Stimulated activated CD4-positive, alpha-beta T cell treated with anti-CD3 and anti-CD28 coated beads, Interleukin-15, amount 100 ng/mL, for 1 hour (primary cell): ENCODE measurements at places on chromosomes 1 and 21.
A peak's percentile ranks its signal among the peaks of the same experiment; 100 is the strongest.

DNA sequence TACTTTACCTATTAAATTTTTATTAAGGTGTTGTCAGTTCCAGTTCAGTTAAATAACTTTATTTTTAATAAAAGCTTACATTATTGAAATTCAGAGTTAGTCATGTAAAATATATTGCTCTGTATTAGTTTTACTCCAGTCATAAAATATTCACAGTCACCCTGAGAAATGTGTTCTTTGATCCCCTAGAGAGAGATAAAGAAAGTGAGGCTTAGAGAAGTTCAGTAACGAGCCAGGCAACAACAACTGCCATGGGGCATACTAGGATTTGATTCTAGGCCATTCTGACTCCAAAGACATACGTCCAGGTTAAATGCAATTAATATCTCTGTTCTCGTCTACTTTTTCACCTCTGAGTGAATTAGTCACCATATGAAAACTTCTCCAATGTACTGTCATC lies 761.9 kb upstream of the CXADR start:
- DNase-seq, result no peak

DNA sequence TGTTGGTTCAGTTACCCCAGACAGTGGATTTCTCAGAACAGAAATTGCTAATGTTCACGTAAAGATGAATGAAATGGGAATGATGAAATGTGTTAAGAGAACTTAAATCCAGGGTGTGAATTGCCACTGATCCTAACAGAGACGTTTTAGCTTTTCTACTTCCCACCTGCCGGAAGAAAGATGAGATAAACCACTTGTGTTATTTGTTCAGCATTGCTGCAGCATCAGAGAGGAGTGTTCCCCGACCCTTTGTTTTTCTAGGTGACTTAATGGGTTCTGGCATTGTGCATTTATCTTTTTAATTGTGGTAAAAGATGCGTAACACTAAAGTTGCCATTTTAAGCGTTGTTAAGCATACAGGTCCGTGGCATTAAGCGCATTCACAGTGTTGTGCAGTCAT lies 122.3 kb downstream of the GALNT2 start:
- no peak for DNase-seq

DNA sequence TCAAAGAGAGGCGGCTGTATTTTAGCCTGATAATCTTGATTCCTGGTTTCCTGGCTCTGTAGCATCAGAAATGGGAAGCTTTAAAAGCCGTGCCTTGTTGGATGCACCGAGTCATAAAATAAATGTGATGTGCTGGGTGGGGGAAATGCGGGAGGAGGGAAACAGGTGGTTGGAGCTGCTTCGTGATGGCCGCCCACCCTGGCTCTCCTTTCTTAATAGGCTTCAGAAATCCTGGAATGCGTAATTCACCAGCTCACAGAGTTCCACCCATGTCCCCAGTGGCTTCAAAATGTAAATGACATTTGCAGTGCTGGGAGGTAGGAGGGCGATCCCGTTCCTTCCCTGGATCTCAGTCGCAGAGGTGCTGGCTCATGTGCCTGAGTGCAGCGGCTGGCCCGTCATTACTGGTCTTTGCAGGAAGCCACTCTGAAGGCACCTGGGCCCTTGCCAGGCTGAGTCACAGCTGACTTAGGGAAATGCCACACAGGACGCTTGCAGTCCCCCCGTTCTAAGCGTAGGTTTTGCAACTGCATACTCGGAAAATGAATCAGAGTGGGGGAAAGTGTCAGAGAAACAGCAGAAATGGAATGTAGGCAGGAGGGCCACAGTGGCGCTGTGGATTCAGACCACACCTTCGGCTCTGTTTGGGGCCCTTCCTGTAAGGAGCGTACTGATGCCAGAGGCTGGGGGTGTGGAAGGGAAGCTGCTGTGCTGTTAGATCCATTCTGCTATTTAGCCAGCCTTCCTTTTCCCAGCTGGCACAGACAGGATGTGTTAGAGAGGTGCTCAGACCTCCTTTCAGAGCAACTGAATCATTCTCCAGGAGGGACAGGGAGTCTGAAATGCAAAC lies 37.6 kb downstream of the GALNT2 start:
- DNase-seq, result peak; percentile 75

- DNase-seq, result no peak
Measured at GRCh38 chr1:209594440-209594839, 10.9 kb downstream of the CAMK1G start.

DNA sequence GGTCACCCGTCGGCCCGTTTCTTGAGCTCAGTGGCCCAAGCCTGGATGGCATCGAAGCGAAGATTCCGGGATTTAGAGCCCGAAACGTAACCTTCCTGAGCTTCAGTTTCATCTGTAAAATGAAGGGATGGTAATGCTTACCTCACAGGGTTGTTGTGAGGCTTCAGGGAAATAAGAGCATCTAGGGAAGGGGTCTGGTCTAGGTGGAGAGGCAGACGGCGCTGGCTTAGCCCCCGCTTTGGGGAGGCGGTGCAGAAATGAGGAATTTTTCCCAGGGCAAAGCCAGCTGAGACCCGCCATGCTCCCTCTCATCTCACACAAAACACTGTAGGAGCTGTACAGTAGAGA lies 717 bp upstream of the MYCL start:
- no peak for DNase-seq

GRCh38 chr1:14887764-14888350 lies 265.7 kb upstream of the TMEM51 start:
- no peak for DNase-seq

DNA sequence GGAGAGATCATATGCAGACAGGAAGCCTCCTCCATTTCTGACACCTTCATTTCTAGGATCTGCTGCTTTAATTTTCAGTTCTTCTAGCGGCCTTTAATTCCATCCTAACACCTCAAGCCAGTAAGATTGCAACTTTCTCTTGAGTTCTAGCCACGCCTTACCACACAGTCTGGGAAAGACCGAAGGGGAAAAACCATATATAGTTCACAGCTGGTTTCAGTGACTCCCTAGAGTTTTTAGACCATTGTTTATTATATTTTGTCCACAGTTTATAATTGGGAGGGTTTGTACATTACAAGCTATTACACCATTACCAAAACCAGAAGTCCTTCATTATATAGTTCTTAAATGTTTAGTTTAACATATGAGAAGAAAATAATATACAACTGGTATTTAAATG lies 37.5 kb downstream of the DPH5 start:
- DNase-seq, result no peak

DNA sequence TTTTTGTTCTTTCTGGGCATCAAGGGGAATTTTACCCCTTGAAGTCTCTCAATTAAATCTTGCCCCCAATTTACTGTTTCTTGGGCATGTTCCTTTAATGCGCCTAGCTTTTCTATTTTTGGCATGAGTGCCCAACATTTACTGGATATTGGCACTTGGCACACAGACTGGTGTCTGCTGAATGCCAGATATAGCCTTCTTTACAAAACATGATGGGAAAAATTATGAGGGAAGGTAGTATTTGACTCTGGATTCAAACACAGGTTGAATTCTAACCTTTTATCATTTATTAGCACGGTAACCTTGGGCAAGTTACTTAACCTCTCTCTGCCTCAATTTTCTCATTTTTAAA lies 88.3 kb upstream of the GPR52 start:
- no peak for DNase-seq

DNA sequence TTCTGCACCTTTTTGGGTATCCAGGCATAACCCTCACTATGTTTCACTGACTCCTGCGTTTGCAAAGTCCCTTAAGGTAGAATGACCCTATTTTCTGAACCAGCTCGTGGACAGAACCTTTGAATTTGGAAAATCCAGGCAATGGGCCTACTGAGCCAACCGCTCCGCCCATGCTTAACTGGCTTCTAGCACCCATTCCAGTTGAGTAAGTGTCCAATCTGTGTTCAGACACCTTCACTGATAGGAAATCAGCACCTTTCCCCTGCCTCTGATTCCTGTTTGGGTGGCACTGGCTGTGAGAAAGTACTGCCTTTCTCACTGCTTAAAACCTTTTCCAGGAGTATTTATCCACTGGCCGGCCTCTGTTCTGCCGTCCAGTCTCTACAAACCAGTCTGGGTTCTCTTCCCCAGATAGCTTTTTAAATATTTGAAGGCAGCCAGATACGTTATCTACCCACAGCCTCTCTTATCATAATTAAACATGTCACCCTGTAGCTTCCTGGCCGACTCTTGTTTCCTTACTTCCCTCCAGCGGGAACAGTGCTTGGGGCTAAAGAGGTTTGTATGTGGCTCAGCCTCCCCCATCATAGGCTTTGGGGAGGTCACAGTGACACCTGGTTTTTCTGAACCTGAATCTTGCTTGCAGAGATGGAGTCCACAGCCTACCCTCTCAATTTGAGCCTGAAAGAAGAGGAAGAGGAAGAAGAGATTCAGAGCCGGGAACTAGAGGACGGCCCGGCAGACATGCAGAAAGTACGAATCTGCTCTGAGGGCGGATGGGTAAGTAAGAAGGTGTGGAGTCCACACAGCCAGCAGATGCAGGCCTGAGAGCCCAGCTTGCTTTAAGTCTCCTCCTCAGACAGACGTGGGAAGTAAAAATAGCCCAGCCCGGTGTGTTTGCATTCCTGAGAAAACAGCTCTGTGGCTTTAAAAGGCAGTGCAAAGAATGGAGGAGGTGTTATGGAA lies 1.3 kb downstream of the POGK start:
- DNase-seq, result no peak

DNA sequence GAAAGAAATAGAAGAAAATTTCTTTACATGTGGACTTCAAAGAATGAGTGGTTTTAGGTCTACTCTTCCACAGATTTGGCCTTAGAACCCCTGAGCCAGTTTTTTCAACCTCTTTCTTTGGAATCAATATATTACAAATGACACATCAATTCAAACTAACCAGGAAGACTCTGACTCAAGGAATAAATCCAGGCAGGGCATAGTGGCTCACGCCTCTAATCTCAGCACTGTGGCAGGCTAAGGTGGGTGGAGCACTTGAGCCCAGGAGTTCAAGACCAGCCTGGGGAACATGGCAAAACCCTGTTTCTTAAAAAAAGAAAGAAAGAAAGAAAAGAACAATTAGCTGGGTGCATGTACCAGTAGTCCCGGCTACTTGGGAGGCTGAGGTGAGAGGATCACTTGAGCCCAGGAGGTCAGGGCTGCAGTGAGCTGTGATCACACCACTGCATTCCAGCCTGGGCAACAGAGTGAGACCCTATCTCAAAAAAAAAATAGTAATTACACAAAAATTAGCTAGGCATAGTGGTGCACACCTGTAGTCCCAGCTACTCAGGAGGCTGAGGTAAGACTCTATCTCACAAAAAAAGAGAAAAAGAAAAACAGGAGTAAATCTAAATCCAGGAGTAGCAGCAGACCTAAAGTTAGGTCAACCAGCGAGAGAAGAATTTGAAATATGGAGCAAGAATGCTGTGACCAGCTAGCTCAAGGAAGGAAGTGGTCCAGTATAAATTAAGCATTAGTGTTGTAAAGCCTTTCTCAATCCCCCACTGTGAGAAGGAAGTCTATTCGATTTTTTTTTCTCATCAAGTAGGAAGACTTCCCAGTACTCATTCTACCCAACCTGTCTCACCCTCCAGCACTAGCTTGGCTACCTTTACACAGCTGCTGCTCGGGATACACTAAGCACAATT lies 1.9 kb downstream of the SORT1 start:
- DNase-seq, result no peak

DNA sequence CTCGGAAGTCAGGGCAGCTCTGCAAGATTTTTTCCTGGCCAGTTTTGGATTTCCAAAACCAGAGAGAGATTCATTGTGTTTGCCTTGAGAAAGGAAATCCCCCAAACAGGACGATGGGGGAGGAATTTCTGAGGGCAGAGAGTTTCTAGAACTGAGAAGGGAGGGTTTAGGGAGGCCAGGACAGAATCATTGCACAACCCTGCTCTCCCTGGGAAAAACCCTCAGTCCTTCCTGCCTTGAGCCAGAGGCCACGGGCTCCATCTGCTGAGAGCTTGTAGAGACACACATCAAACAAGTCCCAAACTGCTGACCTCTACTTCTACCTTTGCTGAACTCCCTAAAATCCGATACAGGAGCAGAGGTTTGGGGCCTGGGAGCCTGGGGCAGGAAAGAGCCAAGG lies 99.7 kb downstream of the NMNAT2 start:
- no peak for DNase-seq

DNA sequence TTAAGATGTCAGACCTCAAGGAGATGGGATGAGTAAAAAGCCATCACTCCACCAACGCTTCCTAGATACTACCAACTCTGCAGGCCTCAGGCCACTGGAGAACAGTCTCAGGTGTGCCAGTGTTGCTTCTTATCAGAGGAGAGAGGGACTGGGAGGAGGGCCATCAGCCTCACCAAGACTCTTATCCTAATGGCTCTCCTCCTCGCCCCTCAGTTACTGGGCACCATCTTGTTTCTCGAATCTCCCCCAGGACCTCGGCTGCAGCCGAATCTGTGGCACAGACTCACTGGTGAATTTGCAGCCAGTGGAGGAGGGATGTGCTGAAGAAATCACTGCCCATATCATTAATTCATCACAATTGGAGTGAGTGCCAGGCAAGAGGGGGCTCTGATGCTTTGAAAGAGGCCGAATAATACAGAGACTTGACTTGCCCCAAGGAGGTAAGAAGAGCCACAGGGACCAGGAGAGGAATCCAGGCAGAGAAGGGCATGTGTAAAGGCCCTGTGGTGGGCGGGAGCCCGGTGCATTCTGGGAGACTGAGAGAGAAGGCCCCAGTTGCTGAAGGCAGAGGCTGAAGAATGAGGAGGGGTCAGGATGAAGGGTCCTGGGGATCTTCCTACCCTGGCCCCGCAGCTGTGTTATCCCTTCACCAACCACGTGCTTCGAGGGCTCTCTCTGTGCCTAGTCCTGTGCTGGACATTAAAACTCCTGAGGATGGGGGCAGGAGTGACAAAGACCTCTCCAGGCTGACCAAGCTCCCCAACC lies 129.8 kb downstream of the PTPRU start:
- DNase-seq, result no peak

GRCh38 chr1:67749844-67750690 lies 65.1 kb downstream of the GADD45A start:
- no peak for DNase-seq

DNA sequence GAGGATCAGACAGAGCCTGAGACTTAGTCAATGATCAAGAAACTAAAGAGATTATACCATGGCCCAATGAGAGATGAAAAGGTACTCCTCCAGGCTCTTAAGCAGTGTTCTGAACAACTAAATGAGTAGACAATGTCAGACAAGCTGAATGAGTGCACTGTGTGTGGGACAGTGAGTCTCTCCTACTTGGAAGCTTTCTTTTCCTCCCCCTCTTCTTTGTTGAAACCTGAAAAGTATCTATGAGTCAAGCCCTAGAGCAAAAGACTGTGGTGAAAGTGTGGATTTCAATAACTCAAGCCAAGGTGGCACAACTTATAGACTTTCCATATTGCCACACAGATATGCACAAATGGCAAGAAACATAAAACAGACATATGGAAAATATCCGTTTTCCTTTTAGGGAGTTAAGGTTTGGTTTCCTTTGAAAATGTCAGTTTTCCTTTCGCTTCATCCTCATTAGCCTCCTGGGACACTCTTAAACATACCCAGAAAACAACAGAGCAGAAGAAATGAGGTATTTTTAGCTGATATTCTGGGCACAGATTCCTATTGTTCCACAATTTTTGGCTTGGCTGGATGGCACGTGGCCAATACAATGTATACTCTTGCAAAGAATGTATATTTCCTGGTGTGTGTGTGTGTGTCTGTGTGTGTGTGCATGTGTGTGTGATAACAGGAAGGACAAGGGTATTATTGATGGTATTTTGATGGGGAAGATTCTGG lies 96.6 kb downstream of the LMX1A start:
- DNase-seq, result no peak
